ENCODE measurements at places on chromosomes 11 and 22. TPM values are rescaled to one million over a fixed set of nuclear protein-coding genes. Genes with fewer than 3 reads are reported as not detected.

GRCh38 chr22:41598891-41599635 lies 9.4 kb upstream of the PMM1 start:
- no peak for DNase-seq

DNA sequence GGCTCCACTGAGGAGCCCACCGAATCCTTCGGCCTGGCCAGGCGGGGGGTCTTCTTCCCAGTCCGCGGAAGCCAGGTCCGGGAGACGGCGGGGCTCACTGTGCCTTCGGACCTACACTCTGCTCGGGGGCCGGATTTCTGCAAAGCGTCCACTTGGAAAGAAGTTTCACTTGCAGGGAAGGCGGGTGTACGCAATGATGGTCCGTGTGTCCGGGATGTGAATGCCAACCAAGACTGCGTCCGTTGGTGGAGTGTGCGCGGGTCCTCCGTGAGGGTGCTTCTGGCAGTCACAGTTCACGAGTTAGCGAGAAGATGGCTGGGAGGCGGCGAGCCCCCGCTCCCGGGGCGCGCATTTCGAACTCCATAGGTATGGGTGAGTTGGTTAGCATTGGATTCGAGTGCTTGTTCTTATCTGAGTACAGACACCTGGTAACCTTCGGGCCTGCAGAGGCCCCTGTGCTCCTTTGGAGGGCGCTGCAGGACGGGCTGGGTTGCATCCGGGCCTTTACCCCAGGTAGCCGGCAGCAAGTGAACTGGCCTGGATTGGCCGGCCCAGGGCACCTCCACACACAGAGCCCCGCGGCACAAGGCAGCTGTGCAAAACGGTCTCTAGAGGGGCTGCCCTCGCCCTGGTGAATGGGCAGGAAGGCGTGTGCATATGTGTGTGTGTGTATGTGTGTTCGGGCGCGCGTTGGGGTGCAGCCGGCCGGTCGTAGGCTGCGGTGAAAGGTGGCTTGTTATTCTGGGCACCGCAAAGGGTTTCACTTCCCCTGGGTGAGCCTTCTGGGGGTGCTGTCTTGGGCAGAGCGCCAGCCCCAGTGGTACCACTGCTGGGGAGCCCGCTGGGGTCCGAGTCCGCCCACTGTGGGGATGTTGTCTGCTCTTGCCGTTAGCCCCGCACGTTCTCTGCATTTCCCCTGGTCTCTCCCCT lies 13.3 kb upstream of the CYP2R1 start:
- DNase-seq = no peak

PDE2A gene
- polyA plus RNA-seq = 17.1 TPM

GRCh38 chr11:11966826-11967668 lies 41.4 kb downstream of the DKK3 start:
- no peak for DNase-seq

DNA sequence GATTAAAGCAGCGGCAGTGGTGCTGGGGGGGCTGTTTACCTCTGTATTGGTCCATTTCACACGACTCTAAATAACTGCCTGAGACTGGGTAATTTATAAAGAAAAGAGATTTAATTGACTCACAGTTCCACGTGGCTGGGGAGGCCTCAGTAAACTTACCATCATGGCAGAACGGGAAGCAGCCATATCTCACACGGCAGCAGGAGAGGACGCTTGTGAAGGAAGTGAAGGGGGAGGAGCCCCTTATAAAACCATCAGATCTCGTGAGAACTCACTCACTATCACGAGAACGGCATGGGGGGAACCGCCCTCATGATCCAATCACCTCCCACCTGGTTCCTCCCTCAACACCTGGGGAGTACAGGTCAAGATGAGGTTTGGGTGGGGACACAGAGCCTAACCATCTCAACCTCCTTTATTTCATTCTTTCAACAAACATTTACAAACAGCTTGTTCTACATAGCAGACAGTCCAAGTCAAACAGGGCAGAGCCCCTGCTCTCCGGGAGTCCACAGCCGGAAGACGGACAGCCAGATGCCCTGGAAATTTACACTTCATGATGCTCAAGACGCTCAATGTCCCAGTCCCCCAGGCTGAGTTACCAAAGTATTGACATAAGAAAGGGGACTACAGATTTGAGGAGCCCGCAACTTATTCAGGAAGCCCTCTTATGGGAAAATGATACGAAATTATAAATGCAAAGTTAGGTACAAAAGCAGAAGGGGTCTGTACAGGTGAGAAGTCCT lies 26.3 kb upstream of the HMGXB4 start:
- no peak for DNase-seq

APOL6 gene
- 3.6 TPM for polyA plus RNA-seq

DNA sequence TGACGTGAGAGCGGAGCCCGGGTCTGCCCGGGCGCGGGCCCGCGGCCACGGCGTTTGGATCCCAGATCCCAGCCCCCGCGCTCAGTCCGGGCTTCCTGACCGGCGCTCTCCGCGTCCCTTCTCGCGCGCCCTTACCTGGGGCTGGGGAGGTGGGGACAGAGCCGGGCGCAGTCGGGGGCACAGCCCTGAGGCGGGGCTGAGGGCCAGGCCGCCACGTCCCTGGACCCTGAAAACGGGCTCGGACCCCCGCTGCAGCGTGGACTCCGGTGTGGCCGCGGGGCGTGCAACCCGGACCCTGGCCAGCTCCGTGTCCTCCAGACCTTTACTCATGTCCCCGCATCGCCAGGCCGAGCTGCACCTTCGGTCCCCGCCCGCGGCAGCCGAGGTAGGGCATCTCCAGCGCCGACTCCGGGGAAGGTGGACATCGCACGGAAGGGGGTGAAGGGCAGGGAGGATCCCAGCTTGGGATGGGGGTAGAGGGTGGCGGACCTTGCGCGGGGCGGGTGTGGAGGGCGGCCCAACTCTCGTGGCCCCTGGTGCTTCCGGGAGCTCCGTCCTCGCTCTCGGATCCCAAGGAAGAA lies 9.9 kb upstream of the AIFM3 start:
- DNase-seq = no peak

SYT13 gene
- polyA plus RNA-seq = 11.5 TPM

DNA sequence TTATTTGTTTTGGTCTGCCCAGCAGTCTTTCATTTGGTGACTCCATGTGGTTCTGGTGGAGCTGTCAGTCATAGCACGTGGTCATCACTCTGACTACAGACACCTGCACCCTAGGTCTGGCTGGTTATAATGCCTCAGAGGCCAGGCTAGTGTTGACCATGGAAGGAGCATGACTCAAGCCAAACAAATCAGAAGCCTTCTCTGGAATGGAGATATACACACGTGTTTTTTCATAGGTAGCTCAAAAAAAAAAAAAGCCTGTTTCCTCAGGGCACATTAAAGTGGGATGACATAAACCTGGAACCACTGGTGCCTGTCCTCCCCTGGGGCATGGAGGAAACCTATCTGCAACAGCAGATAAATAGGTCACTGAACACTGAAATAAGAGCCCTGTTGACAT lies 8.1 kb upstream of the PLAAT3 start:
- peak; percentile 53 for DNase-seq

KCNA4 gene
- 0.12 TPM for polyA plus RNA-seq

- DNase-seq = peak; percentile 98
These were observed at the start of gene PDXP for GRCh38 chr22:37658133-37659065. TSS of gene PDXP (plus strand) at chr22:37658723. CDS start at chr22:37658783, 60 bp downstream.

DNA sequence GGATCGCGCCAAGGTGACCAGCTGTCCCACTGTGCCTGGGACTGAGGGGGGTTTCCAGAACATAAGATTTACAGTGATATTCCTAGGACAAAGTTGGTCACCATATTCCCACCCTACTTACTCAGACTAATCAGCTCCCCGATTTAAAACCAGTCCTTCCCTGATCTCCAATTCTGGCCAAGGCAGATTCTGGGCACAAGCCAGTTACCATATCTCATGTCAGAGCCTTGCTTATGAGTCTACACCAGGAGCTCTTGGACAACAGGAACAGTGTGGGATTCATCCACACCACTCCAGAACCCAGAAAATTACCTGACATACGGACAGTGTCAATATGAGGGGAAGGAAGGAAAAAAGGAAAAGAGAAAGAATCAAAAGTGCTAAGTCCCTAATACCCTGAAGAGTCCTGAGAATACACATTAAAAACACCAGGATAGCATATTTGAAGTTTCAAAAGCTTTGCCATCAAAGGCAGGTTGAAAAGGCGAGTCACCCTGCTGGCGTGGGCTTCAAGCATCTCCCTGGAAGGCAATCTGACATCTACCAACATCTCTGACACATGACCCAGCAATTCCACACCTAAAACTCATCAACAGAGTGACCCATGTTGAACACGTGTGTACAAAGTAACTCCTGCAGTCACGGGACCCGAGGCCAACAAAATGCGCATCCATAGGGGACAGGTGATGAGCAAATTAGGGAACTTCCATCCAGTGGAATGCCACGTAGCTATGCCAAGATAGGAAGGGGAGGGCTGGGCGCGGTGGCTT lies 8.0 kb upstream of the IL2RB start:
- DNase-seq = no peak

DNA sequence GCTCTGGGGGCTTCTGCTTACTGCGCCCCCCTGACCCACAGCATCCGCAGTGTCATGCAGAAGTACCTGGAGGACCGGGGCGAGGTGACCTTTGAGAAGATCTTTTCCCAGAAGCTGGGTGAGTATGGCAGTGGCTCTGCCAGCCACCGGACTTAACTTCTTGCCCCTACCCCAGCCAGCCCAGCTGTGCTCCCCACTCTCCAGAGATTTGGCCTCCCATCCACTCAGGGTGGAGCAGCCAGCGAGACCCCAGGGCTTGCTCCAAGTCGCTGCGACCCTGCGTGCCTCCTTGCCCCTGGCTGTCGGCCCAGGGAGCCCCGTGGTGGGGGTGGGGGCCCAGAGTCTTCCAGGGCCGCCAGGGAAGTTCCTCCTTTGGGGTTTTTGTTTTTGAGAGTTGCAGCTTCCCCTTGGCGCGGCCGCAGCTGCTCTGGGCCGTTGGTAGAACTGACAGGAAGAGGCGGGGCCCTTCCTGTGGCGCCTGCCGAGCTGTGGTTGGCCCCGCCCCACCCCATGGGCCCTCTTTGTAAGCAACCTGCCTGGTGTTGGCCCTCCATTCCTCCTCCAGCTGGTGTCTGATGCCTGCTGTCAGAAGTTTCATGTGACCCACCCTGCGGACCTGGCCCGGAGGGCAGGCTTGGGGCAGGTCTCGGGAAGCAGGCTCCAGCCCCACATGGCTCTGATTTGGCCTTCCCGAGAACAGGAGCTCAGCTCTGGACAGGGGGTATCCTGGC lies 11.1 kb downstream of the GRK2 start:
- DNase-seq = no peak

CD3D gene
- polyA plus RNA-seq = 0.43 TPM

DNA sequence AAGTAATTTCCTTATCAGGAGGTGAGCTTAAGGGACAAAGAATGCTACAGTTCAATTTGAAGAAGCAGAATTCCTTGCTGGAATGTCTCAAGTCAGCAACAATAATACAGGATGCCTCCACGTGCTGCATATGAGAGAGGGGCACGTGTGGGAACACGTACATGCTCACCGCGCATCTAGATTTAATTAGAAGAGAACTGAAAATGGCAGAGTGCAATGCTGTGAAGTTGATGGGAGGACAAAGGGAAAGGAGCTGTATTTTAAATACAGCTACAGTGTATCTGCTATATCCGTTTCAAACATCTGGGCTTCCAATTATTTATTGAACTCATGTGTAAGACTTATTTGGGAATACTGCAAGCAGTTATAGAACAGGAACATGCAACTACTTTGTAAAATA lies 328.7 kb downstream of the SOX6 start:
- no peak for DNase-seq
